ENCODE measurements at places on chromosomes 12 and 14.
A peak's percentile ranks its signal among the peaks of the same experiment; 100 is the strongest.

DNA sequence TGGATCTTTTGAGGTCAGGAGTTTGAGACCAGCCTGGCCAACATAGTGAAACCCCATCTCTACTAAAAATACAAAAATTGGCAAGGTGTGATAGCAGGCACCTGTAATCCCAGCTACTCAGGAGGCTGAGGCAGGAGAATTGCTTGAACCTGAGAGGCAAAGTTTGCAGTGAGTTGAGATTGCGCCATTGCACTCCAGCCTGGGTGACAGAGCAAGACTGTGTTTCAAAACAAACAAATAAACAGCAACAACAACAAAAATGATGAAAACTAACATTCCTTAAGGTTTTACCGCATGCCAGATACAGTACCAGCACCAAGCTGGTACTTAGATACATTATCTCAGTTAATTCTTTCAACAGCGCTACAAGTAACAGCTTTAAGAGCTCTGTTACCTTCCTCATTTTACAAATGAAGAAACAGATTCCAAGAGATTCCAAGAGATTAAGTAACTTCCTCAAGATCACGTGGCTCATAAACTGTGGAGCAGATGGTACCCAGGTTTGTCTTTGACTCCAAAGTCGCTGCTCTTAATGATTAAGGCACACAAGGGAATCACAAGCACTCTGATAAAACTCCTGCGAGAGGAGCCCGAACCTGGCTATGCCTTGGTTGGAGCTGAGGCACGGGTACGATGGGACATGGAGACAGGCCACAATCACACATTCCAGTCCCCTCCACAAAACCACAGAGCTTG lies 17.7 kb upstream of the PLEK2 start:
- DNase-seq: no peak

GRCh38 chr14:30431552-30431951 lies 127.4 kb upstream of the G2E3 start:
- no peak for DNase-seq

DNA sequence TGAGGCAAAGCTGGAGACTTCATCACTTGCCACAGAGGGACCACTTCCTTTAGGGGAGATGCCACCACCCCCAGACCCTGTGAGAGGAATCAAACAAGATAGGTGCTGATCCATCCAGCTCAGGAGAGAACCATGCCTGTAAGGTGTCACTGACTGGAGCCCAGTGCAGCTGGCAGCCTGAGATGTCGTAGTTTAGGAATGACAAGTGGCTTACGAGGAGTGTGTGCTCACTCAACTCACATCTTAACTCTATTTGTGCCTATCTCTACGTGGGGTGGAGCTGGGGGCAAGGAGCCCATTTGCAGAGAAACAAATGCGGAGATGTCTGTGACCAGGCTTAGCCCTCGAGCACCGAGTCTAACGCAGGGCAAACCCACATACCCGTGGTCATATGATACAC lies 25.8 kb downstream of the CHFR start:
- DNase-seq: no peak

DNA sequence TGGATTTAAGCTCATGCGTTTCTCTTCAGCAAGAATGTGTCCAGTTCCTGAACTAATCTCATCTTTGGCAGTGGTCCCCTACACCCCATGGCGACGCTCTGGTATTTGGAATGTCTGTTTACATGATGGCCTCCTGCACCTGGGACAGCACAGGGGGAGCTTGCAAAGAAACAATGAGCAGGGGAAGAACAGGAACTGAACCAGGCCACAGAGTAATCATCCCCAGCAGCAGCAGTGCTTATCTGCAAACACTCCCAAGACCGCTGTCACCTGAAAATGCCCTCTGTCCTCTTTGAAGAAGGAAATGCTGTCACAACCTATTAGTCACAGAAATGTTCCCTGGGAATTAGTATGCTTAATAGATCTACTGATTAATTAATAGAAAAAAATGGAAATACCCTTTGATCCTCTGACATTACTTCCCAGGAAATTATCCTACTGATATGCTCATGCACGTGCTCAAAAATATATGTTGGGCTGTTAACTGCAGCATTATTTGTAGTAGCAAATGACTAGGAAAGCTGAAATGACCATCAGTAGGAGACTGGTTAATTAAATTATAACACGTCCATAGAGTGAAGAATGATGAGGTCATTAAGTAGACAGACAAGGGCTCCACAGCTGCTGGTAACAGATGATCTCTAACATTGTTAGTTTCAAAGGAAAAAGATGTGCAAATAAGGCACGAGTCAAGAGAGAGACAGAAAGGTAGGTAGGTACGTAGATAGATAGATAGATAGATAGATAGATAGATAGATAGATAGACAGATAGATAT lies 279.3 kb upstream of the FLRT2 start:
- DNase-seq: peak; percentile 55

DNA sequence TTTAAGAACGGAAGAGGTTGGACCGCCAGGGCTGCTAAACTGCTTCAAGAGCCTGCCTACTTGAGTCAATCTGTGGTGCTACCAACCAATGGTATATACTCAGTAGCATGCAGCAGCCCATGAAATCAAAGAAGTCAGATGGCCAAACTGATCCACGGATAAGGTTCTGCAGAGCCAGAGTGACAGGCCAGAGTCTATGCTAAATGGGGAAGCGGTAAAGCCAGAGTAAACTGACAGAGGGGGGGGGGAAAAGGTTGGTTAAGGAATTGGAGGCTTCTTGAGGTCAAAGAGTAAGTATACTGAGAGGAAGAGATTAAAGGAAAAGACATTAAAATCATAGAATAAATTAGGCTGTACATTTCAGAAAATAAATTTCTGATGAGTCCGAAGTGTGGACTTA lies 15.4 kb upstream of the SLC6A13 start:
- DNase-seq: no peak

- DNase-seq: no peak
Measured at GRCh38 chr14:64960762-64961276, 11.3 kb downstream of the RAB15 start.

- no peak for DNase-seq
Measured at GRCh38 chr12:52636592-52637258, 15.3 kb downstream of the KRT2 start.

- DNase-seq: no peak
Measured at GRCh38 chr12:32734952-32735351, 20.7 kb downstream of the YARS2 start.

DNA sequence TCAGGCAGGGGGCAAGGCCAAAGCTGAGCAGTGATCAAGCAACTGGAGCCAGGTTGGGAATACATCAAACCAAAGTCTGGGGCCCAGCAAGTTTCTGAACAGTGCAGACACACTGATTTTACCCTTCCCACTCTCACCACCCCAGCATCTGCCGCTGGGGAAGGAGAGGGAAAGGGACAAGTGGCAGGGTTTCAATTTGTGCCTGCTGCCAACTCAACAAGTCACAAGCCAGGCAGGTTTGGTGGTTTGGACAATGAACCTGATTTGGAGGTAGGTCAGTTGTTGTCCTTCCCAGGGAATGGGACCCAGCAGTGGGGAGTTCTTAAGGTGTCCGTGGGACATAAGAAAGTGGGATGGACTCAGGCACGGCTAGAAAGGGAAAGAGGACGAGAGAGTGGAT lies 151.9 kb upstream of the NOS1 start:
- DNase-seq: no peak

- DNase-seq: peak; percentile 53
Measured at GRCh38 chr12:119659289-119659897, 8.5 kb upstream of the PRKAB1 start.

- DNase-seq: no peak
Measured at GRCh38 chr12:130685250-130685787, 30.8 kb downstream of the RIMBP2 start.
